ENCODE measurements at places on chromosomes 12 and 14.

DNA sequence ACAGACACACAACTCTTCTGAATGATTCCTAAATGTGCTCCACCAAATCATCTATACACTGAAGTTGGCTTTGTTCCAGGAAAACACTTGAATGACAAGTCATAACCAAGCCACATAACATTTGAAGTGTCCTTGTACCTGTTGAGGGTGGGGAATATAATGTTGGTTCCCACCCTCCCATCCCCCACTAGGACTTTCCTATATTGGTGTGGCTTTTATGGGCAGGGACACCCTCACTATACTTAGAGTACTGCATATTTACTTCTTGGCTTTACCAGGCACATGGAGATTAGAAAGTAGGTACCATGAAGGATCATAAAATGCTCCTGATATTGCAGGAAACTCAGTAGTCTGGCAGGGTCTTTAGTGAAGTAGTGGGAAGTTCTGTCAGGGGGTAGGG, 9.7 kb upstream of the BHLHE41 start:
- no peak for DNase-seq

DNA sequence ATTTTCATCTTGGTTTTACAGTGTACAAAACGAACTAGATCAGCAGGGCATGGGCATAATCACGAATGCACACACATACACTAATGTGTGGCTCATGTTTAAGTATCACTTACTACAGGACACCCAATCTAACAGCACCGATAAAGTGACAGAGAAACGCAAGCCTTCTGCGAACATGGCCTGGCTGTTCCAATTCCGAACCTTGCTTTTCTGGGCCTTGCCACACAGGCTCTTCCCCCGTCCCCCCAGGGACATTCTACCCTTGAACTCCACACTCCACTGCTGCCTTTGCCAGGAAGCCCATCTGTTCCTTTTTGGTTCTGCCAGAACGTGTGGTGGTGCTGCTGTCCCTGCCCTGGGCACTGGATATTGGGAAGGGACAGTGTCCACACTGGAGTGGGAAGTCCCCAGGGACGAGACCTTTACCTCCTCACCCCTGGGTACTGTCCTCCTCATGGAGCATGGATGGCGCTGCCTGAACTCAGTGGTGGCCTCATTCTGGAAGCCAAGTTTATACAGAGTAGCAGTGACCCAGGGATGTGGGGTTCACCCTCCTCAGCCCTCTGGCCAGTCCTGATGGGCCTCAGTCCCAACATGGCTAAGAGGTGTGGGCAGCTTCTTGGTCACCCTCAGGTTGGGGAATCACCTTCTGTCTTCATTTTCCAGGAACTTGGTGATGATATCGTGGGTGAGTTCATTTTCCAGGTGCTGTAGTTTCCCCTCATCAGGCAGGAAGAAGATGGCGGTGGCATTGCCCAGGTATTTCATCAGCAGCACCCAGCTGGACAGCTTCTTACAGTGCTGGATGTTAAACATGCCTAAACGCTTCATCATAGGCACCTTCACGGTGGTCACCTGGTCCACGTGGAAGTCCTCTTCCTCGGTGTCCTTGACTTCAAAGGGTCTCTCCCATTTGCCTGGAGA, 7.9 kb downstream of the SERPINA1 start:
- no peak for DNase-seq

- DNase-seq = no peak
Measured at GRCh38 chr12:67968725-67969124, 20.5 kb upstream of the IFNG-AS1 start.

GRCh38 chr12:14920475-14921126, 17.7 kb downstream of the ERP27 start:
- no peak for DNase-seq

GRCh38 chr14:72126561-72126960, 194.3 kb downstream of the RGS6 start:
- no peak for DNase-seq

DNA sequence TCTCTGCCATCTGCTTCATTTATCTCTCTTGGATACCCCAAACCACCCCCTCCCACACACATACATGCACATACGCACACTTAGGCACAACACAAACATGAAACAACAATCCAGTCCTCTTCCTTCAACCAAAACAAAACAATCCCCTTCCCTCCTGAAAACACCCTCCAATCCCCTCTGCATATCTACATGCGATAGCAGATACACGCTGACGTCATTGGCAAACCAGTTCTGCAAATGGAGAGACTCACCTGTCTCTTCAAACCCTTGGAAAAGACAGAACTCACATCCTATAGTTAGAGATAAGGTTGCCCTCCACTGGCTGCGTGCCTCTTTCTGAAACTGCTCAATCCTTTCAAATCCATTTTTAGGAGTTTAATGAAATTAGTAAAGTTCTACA, 37.2 kb upstream of the RMST start:
- no peak for DNase-seq

GRCh38 chr12:111249018-111249370, 119.9 kb downstream of the PHETA1 start:
- DNase-seq = peak; percentile 80

DNA sequence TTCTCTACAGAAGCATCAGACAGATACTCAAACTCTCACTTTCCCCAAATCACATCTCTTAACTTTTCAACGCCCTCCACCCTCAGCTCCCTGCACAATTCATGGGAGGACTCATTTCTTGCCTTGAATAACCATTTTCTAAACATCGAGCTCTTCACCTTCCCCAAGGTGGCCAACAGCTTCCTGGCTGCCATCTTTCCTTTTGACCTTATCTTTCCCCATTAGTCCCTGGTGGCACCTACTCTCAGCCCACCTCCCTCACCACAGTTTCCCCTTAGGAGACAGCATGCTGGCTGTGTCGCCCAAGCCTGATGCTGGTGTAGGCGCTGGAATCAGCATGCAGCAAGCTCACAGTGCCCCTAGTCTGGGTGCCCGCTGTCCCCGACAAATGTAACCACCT, 8.4 kb upstream of the OAS1 start:
- no peak for DNase-seq

- DNase-seq = no peak
Measured at GRCh38 chr12:38809832-38810231, 95.6 kb downstream of the CPNE8 start.

DNA sequence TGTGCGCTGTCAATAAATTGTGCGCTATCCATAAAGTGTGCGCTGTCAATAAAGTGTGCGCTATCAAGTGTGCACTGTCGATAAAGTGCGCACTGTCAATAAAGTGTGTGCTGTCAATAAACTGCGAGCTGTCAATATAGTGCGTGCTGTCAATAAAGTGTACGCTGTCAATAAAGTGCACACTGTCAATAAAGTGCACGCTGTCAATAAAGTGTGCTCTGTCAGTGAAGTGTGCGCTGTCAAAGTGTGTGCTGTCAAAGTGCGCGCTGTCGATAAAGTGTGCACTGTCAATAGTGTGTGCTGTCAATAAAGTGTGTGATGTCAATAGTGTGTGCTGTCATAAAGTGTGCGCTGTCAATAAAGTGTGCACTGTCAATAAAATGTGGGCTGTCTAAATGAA, 2.9 kb upstream of the CHGA start:
- no peak for DNase-seq

GRCh38 chr12:94604366-94604698, 46.0 kb downstream of the TMCC3 start:
- no peak for DNase-seq

GRCh38 chr14:31761325-31761724, 200.1 kb downstream of the NUBPL start:
- DNase-seq = no peak

DNA sequence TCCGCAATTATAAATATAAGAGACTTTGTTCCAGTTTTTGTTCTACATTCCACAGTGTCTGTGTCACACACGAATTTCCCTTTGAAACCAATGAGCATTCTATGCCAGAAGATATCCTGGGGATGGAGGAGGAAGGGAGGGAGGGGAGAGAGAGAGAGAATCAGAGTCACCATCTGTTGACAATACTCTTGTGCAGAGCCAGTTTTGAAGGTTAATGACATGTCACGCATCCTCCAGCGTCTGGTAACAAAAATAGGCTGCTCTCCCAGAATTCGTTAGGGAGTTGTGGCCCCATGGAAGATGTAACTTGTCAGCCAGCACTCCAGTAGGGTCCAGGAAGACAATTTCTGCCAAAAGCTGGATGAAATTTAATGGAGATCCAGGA, 213.5 kb upstream of the KRR1 start:
- DNase-seq = no peak

- no peak for DNase-seq
Measured at GRCh38 chr14:68584786-68585185, 208.1 kb downstream of the ZFP36L1 start.

DNA sequence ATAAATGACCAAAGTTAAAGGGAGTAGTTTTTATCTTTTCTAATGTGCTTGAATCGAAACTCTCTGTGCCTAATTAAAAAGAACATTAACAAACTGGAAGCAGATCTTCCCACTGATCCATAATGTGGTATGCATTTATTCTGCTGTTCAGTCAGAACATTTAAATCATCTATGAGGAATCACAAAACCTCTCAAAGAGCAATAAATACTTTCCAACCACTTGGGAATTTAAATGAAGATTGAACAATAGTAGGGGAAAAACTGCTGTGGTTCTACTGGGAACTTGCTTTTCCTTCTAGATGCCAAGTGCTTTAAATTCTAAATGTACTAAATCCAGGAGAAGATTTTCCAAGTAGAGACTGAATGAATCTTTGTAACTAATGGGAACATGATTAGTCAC, 12.3 kb upstream of the CHPT1 start:
- no peak for DNase-seq

GRCh38 chr14:65813760-65814384, 401.3 kb downstream of the FUT8 start:
- DNase-seq = no peak

DNA sequence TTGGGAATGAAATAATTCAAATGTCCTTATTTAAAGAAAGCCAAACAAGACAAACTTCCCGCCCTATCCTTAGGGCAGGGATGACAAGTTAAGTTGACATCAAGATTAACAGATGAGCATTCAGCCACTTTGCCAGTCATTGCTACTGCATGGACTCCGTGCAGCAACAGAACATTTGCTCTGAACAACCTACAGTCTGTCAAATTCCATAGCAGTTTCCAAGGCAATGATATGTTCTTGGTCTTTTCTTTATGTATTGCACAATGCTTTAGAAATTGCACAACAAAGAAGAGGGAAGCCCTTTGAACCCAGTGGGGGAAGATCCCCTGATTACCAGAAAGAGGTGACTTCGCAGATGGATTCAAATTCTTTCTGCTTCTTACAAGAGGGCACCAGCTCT, 269.8 kb downstream of the BCAT1 start:
- DNase-seq = no peak

GRCh38 chr12:123971770-123972456, 718 bp downstream of the CCDC92 start:
- peak; percentile 31 for DNase-seq

DNA sequence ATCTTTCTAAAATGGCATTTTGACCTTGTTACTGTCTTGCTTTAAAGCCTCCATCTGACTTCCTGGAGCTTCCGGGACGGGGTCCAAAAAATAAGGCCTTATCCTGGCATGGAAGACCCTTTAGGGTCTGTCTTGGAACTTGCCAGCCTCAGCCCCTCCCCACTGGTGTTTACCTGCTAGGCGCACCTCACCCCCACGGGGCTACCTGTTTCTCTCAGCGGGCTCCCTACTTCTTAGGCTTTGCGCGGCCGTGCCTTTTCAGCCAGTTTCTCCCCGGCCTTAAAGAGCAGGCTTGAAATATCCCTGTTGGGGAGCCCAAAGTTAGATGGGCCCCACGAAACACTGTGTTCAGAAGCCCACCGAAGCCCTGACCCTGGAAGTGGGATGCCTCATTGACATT, 5.1 kb downstream of the RTL1 start:
- no peak for DNase-seq

GRCh38 chr14:60092526-60092920, 800 bp downstream of the PCNX4 start:
- peak; percentile 33 for DNase-seq

DNA sequence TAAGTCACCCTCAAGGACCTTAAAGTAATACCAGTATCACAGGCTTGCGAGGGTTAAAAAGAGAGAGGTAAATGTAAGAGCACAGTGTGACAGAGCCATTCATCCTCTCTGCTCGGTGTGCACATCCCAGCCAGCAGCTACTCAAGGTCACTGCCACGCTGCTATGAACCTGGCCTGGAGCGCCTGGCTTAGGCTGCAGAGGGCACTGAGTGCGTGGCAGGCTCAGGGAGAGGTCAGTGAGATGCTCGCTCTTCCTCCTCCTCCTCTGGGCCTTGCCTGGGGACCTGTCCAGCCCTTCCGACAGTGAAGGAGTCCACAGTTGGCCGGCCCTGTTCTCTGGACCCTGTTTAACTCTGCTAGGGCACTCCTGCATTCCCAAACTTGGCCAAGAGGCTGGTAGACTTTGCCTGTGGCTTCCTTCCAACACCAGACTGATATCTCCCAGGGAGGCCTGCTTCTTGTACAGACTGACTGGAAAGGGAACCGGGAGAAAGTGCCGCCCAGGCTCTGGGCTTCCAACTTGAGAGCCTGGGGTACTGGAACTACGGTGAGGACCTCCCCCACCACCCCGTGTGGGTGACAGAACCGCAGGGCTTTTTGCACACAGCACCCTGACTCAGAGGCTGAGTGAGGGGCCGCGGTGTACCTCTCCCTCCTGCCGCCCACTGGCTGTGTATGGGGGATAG, 62.6 kb upstream of the CORO1C start:
- DNase-seq = no peak

DNA sequence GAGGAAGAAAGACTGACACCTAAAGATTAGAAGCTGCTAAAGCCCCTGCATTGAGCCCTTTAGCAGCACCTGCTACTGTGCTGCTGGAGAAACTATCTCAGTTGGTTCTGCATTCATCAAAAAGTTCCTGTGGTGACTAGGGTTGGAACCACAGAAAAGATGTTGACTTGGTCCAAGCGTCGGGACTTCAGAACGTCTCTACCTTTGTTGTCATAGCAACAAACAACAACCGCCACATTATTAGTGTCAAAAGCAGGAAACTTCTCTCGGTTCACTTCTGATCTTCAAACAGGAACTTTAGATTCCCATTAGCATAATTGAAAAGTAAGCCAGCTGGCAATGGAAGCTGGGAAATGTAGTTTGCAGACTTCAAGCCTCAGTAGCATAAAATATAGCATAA, 368.0 kb downstream of the SEC23A start:
- no peak for DNase-seq

GRCh38 chr12:32000373-32001005, 41.3 kb downstream of the RESF1 start:
- DNase-seq = no peak

DNA sequence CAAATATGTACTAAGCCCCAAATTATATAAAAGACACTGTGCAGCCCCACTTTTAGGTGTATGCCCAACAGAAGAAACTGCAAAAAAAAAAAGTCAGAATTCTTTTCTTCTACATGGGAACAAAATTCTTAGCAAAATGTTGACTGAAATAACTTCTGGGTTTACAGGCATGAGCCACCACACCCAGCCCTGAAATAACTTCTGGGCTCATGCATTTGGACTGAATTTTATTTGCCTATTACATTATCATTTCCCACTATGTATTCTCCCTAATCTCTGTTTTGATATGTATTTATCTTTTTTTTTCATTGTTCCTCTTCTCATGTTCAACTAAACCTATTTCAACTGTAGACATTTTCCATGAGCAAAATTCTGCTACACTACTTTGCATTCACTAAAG, 169.2 kb downstream of the GRIN2B start:
- DNase-seq = no peak

Data from RWPE1 (cell line).